GM13977 (cell line): ENCODE measurements at places on chromosomes 2 and 18.

DNA sequence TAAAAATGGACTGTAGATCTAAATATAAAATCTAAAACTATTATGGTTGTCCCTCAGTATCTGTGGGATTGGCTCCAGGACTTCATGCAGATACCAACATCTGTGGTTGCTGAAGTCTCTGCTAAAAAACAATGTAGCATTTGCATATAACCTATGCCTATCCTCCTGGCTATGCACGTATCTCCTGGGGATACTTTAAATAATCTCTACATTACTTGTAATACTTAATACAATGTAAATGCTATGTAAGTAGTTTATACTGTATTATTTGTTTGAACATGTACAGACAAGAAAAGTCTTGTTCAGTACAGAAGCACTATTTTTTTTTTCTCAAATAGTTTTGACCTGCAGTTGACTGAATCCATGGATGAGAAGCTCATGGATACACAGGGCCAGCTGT is 134.9 kb downstream of the ZAP70 start:
- DNase-seq: no peak

DNA sequence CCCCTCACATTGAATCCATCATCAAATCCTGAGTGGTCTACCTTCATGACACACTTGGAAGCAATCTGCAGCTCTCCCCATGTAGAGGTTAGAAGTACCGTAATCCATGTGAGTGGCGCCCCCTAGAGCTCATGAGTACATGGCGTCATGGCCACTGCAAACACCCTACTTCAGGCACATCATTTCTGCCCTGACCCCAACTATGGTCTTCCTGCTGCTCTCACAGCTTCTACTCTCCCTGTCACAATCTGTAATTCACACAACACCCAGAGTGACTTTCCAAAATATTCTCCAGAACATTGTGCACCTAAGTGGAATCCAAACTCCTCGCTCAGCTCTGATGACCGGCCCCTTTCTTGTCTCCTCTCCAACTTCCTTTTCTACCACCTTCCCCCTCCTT is 141.9 kb downstream of the ANKRD44 start:
- peak; percentile 73 for DNase-seq

GRCh38 chr2:7045601-7046590 is 128.7 kb downstream of the RNF144A start:
- DNase-seq: no peak

DNA sequence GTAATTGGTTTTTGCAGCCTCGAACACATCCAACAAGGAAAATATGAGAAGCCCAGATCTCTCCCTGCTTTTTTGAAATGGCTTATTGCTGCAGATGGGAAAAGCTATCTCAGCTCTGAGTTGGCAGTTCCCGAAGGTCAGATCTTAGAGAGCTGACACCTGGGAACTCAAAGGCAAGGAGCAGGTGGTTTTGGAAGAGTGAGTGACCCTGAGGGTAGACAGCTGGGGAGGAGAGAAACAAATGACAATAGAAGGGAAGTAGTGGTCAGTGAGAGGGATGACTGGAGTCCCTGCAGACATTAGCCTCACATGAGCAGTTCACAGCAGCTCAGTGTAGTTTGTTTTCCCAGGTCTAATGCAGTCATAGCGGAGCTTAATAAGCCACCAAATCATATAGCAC is 317.9 kb downstream of the STK39 start:
- no peak for DNase-seq

- no peak for DNase-seq
Measured at GRCh38 chr2:228938629-228939028, 332.5 kb downstream of the PID1 start.

DNA sequence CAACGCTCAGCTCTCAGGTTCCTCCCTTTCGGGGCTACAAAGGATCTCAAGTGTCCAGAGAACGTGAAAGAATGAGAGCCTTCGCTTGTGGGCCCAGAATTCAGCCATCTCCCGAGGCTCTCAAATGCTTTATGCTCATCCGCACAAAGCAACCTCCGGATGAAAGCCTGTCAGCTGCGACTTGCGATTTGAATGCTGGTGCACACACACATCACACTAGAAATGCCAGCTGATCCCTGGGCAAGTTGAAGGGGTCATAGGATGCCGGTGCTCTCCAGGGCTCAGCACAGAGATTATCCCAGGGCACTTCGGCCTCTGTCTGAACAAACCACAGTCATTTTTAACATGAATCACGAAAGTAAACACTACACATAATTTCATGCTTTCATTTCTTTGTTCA is 141.8 kb upstream of the MYT1L start:
- DNase-seq: no peak

DNA sequence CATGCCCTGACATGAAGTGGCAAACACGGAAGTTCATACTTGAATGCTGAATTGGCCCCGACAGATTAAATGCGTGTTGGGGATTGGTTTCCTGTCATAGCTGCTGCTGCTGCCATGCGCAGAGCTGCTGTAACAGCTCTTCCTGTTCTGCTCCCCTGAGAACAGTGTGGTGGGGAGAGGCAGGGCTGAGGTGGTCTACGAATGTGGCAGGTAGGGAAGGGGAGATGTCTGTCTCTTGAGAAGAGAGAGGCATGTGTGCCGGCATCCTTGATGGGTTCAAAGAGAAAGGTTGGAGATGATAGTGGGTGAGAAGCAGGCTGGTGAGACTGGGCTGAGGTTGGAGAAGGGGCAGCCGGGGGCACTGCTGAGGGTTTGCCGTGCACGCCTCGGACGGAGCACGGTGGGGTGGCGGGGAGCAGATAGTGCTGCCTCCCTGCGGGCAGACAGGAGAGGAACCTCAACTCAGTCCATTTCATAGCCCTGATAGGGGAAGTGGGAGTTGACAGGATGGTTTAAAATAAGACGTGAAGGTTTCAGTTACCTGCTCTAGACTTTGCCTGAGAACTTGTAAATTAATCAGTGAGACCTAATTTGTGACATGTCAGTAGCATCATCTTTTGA is 46.1 kb downstream of the TMEM185B start:
- DNase-seq: peak; percentile 76

- DNase-seq: no peak
Measured at GRCh38 chr2:15995603-15996002, 55.3 kb downstream of the MYCN start.

- no peak for DNase-seq
Measured at GRCh38 chr2:127733816-127734537, 32.7 kb downstream of the SFT2D3 start.

GRCh38 chr2:105593221-105593967 is 151.3 kb upstream of the NCK2 start:
- DNase-seq: no peak

GRCh38 chr2:15941871-15942710 is 1.7 kb downstream of the MYCN start:
- DNase-seq: peak; percentile 43

DNA sequence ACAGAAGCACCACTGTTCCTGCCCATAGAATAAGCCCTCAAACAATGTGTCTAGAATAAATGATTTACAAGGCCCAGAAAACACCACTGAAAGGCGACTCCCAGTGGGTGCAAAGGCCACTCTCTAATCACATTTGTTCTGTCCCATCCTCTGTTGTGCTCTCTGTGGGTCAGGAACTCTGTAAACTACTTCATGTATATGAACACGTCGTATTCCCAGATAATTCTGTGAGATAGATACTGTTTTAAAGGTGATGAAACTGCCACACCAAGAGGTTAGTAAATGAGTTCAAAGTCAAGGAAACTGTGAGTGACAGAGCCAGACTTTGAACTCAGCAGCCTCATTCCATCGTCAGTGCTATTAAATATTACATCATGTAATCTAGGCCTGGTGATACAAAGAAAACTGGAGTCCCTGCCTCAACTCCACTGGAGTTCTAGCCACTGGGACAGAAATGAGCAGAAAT is 269.7 kb upstream of the DCC start:
- no peak for DNase-seq

DNA sequence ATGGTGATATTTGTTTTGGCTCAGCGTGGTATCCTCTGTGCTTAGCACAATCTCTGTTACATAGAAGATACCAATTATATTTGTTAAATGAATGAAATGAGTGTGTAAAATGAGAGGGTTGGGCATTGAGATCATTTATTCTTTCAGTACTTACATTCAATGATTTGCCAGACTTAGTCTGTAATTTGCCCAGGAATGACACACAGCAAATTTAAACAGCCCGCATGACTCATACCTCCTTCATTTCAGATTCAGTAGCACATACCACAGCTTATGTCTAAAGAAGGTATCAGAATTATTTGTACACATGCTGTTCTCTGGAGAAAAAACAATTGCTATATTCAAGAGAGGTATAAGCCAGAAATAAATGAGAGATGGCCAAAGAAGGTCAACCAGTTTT is 37.0 kb downstream of the KLHL14 start:
- DNase-seq: no peak

GRCh38 chr2:173149491-173149890 is 73.8 kb downstream of the MAP3K20 start:
- peak; percentile 38 for DNase-seq

GRCh38 chr2:42001711-42002201 is 46.1 kb upstream of the PKDCC start:
- no peak for DNase-seq

GRCh38 chr18:12928206-12928605 is 19.6 kb upstream of the SEH1L start:
- DNase-seq: no peak

DNA sequence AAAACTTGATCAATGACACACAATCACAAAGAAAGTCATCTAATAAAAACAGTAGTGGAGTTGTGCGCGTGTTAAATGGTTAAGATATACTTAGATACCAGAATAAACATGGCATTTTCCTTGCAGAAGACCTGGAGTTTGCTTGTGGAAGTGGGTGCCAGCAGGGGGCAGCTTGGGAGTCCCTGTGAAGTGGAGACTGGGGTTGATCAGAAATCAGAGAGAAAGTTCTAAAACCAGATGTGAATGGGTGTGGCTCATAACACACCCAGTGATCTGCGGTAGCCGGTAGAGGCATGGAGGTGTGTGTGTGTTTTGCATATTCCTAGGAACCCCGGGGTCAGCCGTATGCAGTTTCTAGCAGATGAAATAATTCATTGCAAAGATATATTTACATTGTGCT is 300.1 kb upstream of the TRIB2 start:
- no peak for DNase-seq
